NCI-H345 (cell line): ENCODE measurements at places on chromosomes 6 and 20.
A peak's percentile ranks its signal among the peaks of the same experiment; 100 is the strongest.

GRCh38 chr20:46709055-46709458, 392 bp upstream of the SLC2A10 start:
- DNase-seq, result no peak

DNA sequence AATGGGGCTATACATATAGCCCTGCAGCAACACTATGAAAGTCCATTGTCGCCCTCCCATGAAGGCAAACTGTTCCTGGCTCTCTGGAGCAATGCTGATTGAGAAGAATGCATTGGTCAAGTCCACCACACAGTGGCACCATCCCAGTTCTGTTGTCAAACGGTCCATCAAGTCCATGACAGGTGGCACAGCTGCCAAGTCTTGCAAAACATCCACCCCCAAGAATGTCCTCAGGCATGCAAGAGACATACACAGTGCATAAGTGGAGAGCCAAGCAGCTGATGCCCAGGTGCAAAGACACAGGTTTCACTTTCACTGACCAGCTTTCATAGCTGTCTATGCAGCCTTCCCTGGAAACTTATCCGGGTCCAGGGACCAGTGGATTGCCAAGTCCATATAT, 17.5 kb downstream of the ZNF391 start:
- DNase-seq, result no peak

DNA sequence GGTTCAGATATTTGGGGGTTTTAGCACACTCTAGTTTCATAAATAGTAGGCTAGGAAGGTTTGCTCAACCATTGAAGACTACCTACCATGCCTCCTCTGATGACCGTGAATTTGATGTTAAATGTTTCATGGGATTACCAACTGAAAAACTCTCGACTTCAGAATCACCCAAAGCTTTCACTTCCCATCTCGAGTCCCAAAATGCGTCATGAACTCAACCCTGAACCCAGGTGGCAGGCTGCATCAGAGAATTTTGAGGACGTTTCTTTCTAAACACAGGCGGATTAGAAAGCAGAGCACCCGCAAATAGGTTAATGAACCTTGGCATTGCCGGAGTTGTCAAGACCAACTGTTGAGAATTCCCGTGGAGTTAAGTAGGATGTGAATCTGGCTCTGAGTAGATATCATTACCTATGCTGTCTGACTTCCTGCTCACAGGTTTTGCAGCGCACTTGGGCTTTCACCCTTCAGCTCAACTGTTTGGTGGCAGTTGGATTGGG, 98.4 kb upstream of the ADTRP start:
- DNase-seq, result no peak

DNA sequence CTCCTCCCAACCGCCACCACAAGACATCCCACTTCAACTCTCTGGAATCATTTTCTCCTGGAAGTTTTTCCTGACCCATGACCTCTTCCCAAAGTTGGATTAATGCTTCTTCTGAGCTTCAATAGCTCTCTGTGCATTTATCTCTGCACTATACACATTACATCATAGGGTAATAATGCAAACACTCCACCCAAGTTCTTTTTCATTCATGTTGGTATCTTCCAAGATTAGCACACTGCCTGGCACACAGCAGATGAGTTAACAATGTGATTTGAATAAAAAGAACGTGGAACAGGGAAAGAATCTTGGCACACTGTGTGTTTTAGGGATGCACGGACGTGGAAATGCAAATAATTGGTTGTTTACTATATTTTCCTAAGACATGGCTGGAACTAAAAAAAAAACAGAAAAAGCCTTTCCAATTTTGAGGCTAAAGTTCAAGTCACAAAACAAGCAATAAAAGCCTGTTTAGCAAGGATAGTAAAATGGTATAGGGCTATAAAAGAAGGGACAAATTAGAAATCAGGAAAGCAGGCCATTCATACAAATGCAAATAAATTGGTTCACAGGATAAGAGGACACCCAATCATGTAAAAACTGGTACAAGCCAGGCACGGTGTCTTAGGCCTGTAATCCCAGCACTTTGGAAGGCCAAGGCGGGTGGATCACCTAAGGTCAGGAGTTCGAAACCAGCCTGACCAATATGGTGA, 1.6 kb upstream of the FAM135A start:
- no peak for DNase-seq

GRCh38 chr6:8881663-8882062, 446.3 kb upstream of the SLC35B3 start:
- DNase-seq, result no peak

GRCh38 chr20:58514321-58515232, 622 bp downstream of the APCDD1L start:
- no peak for DNase-seq

DNA sequence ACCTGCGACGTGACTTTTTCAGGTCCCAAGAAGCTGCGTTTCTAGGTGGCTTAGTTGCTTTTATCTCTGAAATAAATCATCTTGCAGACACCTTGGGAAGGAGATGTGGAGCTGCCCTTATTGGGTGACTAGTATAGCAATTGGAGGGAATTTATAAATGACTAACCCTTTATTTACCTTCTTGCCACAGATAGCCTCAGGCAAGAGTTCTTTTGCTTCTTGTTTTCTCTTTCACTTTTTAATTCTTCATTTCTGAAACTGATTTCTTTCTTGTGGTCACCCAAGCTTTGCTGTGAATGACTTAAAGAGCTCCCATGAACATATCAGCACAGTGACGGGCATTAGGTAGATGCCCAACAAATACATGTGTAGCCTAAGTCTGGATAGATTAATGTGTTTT, 3.0 kb downstream of the ADGRF4 start:
- no peak for DNase-seq

- no peak for DNase-seq
These were observed 90.8 kb upstream of the HDAC2 start for GRCh38 chr6:114061741-114062140.

DNA sequence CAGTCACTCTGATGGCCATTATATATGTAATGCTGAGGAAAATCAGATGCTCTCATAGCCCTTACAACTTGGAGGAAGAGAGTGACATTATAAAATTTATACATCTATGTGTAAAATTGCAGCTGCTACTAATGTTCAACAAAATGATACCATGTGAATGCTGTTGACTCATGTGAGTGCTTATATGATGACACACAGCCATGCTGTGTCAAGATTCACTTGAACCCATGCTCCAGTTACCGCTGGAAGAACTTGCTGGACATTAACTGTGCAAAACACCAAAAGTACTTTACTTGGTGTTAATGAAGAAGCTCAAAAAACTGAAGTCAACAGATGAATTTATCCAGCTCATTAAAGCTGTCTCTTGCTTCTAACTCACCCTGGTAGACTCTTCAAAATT, 318.9 kb upstream of the PLCB4 start:
- DNase-seq, result no peak

- no peak for DNase-seq
These were observed 97.3 kb downstream of the RPP40 start for GRCh38 chr6:4906293-4907276.

GRCh38 chr6:151015101-151015700, 149.7 kb downstream of the MTHFD1L start:
- DNase-seq, result no peak

DNA sequence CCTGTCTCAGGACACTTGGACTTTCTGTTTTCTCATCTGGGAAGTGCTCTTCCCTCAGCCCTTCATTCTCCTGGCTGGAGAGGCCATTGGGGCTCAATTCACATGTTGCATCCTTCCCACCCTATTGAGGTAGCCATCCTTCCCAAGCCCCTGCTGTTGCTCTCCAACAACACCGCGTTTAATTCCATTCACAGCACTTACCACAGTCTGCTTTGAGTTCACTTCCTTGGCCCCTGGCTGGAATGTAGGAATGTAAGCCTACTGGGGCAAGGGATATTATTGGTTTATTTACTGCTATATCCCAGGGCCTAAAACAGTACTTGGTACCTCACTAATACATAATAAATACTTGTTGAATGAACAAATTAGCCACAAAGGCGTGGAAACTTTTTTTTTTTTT, 6.7 kb upstream of the GFOD1 start:
- DNase-seq, result no peak

- peak; percentile 94 for DNase-seq
These were observed 33.8 kb upstream of the SCRT2 start for GRCh38 chr20:709423-709822.

- DNase-seq, result no peak
These were observed 104.4 kb upstream of the FOXP4 start for GRCh38 chr6:41441598-41442351.

- DNase-seq, result no peak
These were observed 2.4 kb upstream of the FOXA2 start for GRCh38 chr20:22586645-22587310.

- no peak for DNase-seq
These were observed 101.0 kb downstream of the NRN1 start for GRCh38 chr6:5905431-5906339.

DNA sequence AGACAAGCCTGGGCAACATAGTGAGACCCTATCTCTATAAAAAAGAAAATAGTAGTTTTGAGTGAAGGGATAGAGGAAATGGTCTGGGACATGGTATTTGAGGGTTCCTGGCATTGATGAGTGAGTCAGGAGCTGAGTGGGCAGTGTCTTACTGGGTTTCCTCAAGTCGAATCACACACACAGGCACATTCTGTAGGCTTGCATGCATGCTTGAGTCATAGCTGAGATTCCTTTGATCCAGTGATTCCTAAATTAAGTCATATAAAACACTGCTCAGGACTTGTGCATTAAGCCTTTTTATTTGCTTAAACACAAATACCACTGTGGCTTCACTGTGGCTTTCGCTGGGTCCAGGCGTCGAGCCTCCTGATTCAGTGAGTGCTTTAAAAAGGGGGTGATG, 71.8 kb upstream of the TMEM181 start:
- no peak for DNase-seq

- DNase-seq, result peak; percentile 46
These were observed 399.8 kb downstream of the BTBD9 start for GRCh38 chr6:38239719-38240451.

DNA sequence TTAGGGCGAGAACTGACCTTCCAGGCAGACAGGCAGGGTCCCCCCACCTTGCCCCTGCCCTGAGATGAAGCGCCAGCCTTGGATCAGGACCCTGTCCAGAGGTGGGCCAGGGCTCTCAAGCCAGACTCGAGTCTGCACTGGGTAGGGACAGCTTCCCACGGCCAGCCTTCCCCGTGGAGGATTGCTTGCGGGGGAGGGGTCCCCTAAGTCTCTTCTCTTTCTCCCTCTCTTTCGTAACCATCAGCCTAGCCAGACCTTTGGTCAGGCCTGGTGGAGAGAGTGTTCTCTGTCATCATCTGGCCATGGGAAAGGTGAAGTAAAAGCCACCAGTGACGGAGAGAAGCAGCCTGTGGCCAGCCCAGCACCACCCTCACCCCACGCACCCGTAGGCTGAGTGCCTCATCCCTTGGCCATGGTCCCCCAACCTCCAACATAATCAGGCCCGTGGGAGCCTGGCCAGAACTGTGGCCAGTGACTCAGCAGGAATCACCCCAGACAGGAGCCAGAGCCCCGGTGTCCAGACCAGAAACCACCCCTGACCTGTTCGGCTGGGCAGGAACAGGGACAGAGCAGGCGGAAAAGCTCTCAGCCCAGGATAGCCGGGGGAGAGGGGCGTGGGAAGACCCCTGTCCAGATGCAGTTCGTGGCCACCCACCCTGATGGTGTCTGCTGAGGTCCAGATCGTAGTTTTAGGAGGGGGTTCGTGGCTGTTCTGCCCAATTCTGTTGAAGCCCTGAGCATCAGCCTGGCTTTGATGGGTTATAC, 47.1 kb downstream of the SNAI1 start:
- no peak for DNase-seq

- no peak for DNase-seq
These were observed 124.0 kb upstream of the MAFB start for GRCh38 chr20:40813029-40813431.

GRCh38 chr20:47705497-47705856, 79.8 kb downstream of the SULF2 start:
- no peak for DNase-seq

DNA sequence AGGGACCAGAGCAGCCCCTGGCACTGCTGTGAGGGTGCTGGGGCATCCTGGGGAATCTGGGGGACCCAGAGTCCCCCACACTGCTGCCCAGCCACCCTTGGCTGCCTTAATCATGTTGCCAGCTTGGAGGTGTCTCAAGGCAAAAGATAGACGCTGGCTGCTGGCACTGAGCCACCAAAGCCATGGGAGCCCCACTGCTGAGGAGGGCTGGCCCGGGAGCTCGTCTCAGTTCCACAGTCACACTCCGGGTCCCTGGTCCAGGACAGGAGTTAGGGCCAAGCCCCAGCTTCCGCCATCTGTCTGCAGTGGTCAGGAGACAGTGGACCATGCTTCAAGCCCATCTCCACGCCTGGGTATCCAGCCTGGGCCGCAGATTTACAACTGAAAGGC, 41.0 kb upstream of the HMGA1 start:
- DNase-seq, result no peak

DNA sequence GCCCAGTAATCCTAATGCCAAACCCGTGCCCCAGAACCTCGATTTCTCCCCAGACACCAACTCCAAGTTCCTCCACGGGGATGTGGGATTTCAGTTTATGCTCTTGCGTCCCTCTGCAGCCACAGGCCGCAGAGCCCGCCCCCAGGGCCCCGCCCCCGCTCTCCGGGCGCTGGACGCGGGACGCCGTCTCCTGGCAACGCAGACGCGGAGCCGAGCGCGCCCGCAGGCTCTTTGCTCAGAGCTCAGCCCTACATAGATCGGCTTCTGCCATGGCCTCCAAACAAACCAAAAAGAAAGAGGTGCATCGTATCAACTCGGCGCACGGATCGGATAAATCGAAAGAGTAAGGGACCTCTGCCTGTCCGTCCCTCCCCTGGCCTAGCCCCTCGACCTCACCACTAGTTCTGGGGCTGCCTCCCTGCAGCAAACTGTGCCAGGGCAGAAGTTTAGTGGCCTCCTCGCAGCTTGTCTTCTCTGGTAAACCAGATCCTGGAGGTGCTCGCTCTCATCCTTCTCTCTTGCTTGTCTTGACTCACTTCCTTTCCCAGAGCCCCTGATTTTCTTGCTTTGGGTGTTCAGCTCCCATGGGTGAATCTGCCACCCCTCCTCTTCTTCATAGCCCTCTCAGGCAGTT, at the start of gene ADGB:
Gene ADGB, plus strand, starts transcription at position 201 of the 634 bp plus-strand sequence. Its CDS starts 69 bp downstream, at position 270.
- peak; percentile 19 for DNase-seq

DNA sequence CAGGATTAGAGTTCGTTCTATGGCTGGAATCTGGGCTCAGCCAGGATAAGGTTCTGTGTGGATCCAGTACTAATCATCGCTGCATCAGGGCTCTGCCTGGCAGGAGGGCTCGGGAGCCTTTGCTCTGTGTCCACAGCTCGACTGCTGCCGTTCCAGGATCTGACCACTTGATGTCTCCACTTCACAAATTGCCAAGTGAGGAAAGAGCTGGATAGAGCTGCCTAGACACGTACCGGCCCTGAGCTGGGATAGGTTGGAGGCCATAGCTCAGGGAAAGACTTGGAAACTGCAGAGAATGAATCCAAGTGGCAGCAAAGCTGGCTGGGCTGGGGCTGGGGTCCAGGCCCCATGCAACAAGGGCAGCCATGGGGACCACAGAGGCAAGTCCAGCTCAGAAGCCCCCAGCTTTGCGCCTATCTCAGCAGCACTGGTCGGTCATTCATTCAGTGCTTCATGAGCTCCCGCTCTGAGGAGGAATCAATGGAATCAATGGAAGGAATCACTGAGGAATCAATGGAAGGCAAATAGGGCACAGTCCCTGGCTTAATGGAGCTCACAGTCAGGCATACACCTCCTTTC, 38.0 kb upstream of the TOP1 start:
- peak; percentile 85 for DNase-seq
